Stimulated activated CD4-positive, alpha-beta T cell treated with anti-CD3 and anti-CD28 coated beads, Interleukin-15, amount 100 ng/mL, for 24 hours (primary cell): ENCODE measurements at places on chromosomes 2 and 18.

- no peak for DNase-seq
These were observed 206.0 kb downstream of the MGAT5 start for GRCh38 chr2:134459706-134460406.

DNA sequence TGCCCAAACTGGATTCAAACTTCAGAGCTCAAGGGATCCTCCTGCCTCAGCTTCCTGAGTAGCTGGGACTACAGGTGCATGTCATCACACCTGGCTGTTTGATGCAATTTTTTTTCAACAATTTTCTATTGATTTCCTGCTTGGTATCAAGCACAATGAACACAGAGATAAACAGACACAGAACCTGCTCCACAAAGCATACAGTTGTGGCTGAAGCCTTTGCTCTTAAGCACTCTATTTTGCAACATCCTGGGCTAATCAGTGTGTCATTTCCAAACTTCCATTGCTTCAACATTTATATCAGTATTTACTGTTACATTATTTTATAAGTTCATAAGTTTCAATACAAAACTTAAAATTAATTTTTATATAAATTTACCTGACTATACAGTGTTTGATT is 79.4 kb downstream of the NEB start:
- no peak for DNase-seq

GRCh38 chr2:159620796-159621195 is 4.4 kb upstream of the BAZ2B start:
- no peak for DNase-seq

DNA sequence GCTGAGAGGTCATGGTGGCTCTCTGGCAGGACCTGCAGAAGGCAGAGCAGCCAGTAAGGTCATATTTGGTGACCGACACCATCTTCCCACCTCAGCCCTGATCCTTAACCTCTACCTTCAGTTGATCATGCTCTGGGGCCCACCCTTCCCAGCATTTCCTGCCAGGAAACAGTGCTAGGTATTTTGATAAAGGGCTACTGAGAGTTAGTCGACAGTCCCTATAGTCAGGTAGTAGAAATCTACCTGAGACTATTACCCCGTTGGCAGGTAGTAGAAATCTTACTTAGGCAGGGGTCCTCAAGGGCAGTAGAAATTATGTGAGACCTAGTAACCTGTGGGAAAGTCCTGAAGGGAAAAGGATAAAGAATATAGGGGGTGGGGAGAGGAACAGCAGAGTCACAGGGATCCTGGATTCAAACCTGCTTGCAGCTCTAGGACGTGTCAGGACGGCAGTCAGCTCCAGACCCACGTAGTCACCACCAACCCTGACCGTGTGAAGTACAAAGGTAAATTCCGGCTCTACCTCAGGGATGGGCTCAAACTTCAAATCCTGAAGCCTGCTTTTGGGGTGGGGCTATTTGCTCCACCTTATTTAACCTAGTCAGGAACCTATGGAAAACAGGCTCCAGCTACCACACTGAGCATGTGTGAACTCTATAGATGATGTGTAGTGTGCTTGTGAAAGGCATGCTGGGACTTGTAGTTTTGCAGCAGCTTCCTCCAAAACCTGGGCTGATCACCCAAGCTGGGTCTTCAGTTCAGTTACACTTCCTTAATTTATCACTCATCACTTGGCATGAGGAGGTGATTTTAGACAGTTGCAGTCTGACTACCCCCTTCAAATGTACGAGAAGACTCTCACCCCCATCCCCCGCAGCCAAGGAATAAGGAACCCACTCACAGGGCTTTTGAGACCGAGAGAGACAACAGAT is at the start of gene DQX1:
TSS of gene DQX1 (minus strand) at position 515 of the 932 bp plus-strand sequence. CDS start at position 13, 502 bp downstream.
- DNase-seq = no peak

DNA sequence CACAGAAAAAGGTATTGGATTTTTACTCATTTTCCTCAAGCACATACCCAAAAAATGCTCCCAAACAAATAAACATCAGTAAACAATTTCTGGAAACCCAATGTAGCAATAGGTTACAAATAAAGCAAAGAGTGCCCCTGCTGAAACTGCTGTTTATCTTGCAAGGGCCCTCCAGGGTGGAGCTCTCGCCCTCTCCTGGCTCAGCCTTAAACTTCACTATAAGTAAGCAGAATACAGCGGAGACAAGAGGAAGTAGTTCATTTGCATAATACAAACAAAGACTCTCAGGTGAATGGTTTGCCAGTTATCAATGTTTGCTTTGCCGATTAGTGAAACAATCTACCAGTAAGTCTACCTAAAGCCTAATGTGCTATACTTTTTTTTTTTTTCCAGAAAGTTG is 437.6 kb downstream of the DLGAP1 start:
- no peak for DNase-seq

- DNase-seq = no peak
These were observed 196.8 kb downstream of the LRRTM4 start for GRCh38 chr2:77325395-77325794.

- DNase-seq = no peak
These were observed 1.1 kb upstream of the GCA start for GRCh38 chr2:162342841-162343240.

GRCh38 chr2:150931451-150931850 is 330.2 kb downstream of the RBM43 start:
- no peak for DNase-seq

GRCh38 chr2:26585100-26585499 is 56.1 kb downstream of the CIB4 start:
- no peak for DNase-seq
